T47D (cell line): ENCODE measurements at places on chromosomes 5 and 9.

- peak; percentile 93 for DNase-seq
Observed at GRCh38 chr5:65624025-65624570, at the start of gene TRIM23. Gene TRIM23 (minus strand): TSS chr5:65624333. CDS start chr5:65624274, 59 bp downstream.

DNA sequence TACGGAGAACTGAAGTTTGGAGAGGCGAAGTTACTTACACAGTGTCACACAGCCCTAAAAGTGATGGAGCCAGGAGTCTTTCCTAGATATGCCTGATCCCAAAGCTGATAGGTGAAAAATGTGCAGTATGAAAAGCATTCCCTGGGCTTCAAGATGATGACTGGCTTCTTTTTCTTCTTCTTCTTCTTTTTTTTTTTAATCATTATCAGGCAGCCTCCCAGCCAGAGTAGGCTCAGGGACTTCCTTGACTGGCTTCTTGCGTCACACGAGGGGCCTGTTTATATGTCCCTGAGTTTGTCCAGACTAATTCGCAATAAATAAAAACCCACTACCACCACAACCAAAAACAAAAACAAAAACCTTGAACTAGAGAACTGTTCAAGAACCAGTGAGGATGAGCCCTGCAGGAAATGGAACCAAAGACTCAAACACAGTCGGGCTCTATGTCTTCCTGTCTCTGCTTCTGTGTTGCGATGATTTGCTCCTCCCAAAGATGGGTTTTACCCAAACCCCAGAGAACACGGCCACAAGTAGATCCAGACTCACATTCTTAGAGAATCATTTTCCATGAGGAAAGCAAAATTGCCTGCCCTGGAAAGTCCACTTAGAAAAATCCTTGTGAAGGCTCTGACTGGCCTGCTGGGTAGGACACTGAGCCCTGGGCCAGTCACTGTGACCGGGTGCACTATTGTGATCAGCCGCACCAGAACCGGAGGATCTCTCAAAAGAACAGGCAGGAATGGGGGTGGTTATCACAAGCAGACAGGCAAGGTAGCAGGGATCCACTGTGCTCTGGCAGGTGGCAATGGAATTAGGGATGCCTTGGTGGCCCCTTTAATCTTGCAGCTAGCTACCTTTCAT lies 38.0 kb upstream of the ADAM19 start:
- DNase-seq: no peak

GRCh38 chr5:97142521-97143254 lies at the start of gene LIX1:
Gene LIX1 (minus strand): TSS chr5:97142611. CDS start chr5:97142576, 35 bp downstream.
- peak; percentile 68 for DNase-seq

DNA sequence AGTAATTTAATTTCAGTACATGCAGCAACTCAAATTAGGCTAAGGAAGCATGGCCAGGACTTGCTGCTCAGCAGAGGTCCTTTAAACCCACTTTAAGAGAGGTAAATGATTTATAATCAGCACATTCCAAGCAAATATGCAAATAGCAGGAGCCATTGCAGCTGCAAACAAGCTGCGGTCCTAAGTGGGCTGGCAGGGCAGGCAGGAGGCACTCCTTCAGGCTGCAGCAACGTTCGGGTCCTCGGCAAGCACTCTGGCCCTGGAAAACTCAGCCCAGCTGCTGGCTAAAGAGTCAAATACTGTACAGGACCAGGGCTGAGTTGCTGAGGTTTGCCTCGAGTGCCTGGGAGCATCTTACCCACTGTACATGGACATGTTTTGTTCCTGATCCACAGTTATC lies 126.9 kb downstream of the FSTL4 start:
- no peak for DNase-seq

- no peak for DNase-seq
Observed at GRCh38 chr5:137410234-137411010, 88.7 kb downstream of the SPOCK1 start.

DNA sequence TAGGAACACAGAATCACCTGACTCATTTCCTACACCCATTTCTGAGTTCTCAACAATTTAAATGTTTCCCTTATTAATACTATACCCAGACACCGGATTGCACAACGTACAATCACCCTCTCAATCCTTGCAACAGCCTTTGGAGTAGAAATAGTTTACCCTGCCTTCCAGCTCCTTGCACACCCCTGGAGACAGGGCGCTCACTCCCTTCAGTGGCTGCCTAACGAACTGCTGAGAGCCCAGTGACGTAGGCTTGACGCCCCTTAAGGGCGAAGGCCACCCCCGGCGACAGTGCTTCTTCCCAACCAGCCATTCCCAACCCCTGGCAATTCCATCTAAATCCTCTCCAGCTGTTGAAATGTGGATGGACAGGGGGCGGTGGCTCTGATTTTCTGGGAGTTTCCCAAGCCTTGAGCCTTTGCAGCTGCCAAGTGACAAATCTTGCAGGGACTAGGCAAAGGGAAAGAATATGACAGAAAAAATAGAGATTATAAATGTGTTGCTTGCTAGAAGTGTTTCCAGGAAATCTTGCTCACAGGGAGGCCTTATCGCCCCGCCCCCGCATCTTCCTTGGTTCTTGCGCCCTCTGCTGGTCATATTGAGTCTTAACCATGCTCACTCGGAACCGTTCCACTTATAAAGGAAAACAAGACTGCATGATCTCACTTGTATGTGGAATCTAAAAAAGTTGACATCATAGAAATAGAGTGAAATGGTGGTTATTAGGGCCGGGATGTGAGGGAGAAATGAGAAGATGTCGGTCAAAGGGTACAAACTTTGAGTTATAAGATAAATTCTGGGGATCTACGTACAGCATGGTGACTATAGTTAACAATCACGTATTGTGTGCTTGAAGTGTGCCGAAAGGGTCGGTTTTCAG lies 7.6 kb upstream of the BARX1 start:
- peak; percentile 76 for DNase-seq

DNA sequence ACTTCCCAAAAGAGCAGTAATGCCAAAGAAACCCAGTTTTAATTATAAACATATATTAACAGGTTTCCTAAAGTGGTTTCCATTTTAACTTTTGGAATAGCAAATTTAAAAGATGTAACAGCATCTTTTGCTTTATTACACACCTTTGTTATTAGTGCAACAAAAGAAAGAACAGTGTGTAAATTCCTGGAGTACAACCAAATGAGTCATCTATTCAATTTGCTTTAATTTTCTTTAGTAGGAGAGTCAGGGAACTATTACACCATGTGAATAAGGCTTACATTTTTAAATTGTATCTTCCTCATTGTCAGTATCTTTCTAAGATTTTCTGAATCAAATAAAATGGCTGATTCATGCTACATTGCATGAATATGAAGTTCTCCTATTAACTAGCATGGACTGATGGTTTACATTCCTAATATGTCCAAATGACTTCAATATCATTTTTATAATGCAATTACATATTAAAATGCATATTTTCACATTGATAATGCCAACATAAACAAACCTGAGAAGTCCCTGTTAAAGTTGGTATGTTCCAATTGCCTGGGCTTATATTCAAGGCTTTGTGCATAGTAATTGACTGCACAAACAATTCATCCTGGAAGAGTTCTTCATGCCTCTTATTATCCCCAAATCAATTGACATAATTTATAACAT lies 22.5 kb downstream of the EDIL3 start:
- DNase-seq: no peak

- DNase-seq: peak; percentile 83
Observed at GRCh38 chr5:149264439-149265067, 7.1 kb upstream of the AFAP1L1 start.

DNA sequence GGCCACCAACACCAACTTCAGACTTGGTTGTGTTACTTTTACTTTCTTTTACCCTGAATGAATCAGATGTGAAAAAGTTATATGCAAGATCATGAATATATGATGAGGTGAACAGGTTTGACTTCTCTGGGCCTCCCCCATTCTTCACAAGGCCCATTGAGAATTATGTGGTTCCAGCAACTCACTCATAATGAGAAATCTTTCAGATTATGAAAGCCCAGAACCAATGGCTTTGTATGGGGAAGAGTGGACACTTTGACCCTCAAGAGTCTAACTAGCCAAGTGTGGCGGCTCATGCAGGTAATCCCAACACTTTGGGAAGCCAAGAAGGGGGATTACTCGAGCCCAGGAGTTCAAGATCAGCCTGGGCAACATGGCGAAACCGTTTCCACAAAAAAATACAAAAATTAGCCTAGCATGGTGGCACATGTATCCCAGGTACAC lies 16.1 kb upstream of the LNPEP start:
- DNase-seq: no peak

DNA sequence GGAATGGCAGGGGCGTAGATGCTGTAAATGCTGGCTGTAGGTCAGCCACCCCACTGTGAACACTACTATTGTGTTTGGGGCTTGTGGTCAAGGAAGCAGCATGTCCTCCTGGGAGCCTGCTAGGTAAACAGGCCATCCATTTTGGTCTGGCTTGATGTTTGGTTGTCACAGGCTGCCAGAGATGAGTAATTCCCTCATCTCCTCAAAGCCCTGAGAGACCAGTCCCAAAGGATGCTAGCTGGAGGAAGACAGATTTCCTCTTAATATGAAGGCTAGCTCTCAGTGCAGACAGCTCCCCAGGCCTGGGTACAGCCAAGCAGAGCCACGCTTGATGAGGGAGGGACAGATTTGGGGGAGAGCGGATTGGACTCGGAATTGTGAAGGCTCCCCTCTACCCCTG lies 72.5 kb upstream of the MAP1B start:
- no peak for DNase-seq

DNA sequence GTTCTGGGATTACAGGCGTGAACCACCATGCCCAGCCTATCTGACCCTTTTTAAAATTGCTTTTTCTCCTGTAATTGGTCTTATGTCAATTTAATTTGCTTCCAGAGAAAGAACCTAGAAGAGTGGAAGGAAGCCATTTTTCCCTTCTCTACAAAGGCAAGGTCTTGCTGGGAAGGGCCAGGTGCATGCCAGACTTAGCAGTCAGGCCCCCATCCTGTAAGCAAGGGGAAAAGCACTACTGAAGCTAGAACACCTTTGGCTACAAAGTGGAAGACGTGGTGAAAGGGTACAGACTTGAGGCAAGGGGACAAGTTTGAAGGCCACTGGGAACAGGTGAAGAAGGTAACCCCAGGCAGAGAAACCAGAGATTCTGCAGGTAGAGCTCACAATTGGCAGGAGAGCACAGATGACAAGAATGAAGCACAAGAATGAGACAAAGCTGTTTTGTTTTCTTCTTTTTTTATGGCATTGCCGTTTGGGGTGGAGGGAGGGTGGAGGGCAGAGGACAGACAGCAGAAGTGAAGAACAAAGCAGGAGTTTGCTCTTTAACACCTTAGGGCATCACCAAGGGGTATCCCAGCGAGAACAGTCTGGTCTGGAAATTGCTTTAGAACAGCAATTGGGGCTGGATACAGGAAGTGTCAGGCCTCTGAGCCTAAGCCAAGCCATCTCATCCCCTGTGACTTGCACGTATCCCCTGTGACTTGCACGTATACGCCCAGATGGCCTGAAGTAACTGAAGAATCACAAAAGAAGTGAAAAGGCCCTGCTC lies 72.9 kb downstream of the SERINC5 start:
- no peak for DNase-seq

- DNase-seq: no peak
Observed at GRCh38 chr5:17431272-17432050, 66.6 kb upstream of the TAF11L2 start.
